ENCODE measurements at places on chromosomes 3 and 15.

DNA sequence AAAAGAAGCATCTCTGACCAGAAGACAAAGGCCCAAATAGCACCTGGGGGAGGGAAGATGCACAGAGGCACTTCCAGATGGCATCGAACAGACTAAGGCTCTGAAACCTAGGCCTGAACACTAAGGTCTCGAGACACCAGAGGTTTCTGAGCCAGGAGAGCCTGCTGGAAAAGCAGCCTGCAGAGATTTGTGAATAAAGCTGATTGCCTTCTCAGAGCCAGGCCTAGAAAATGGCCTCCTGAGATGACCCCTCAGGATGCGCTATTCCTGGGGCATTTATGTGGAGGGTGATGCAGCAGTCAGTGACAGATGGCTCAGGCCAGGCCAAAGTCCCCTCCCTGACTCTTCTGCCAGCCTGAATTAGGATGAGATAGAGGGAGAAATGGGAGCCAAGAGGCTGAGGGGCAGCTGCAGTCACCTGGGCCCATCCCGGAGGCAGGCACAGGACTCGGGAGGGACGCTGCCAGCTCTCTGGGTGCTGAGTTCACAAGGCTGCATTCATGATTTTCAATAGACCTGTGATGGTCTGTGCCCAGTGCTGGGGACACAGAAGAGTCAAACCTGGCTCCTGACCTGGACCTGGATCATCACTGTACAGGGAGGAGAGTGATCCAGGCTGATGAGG, 6.9 kb downstream of the PRSS50 start:
- no peak for DNase-seq

GRCh38 chr3:147049821-147050220, 356.5 kb downstream of the ZIC4 start:
- no peak for DNase-seq

GRCh38 chr3:39064646-39065045, 12.8 kb downstream of the WDR48 start:
- no peak for DNase-seq

GRCh38 chr3:48419597-48419996, 10.3 kb downstream of the PLXNB1 start:
- no peak for DNase-seq

- DNase-seq, result no peak
Observed at GRCh38 chr3:47299381-47300318, 16.9 kb downstream of the KLHL18 start.

GRCh38 chr15:34713635-34714034, 41.2 kb downstream of the GJD2 start:
- no peak for DNase-seq

DNA sequence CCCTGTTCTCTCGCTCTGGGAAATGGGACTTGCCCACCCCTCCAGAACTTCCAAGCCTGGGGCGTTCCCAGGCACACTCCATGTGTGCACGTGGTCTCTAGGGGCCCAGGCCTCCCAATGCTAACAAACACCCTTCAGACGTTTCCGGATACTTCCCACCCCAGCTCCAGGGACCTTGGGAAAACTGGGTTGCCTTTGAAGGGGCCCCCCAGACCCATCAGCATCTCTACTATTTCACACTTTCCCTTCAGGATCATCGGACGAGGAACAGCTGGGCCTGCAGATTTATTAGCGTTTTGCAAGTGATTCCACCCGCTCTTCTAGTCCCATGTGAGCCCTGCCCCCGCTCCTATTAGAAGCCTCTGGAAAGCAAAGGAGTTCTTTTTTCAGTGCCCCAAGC, 63.2 kb downstream of the MAGEF1 start:
- no peak for DNase-seq

DNA sequence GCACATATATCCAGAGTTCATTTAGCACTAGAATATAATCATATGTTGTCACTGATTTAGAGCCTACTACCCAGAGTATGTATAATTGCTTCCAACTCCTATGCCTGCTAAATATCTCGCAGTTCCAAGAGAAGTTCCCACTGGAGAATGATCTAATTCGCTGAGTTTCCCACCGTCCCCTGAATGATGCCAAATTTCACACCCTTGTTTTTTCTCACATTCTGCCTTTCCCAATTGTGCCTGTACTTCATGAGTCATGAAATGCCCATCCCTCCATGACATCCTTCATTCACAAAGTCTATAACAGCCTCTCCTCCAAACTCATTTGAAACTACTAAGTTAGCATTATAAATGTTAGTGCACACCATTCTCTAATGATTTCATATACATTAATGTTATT, 177.2 kb downstream of the CBLB start:
- no peak for DNase-seq

DNA sequence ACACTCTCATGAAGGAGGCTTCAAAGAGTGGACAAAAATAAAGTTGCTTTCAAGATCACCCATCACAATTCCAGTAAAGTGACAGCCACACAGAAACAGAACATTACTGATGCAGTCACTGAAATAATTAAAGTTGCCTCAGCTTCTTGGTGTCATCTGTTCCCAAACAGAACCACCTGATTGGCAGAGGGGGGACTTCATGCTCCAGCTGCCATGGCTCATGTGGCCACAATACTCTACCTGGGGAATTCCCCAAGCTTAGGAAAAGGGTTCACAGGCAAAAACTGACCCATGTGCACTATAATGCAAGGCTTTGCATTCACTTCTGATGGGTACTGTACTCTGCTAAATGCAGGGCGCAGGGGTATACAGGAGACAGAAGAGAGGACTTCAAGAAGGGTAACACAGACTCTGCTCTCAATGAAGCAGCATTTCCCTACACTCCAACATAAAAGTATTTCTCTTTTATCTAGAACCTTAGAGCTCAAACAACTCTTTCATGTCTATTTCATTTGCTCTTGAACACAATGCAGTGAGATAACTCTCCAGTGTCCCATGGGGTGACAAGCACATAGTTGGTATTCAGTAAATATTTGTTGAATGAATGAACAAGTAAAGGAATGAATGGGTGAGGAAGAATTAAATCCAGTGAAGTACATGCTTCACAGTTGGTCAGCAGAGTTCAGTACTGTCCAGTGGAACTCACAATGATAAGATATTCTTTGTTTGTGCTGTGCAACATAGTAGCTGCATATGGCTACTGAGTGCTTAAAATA, 8.6 kb upstream of the CTNNB1 start:
- DNase-seq, result no peak

- no peak for DNase-seq
Observed at GRCh38 chr3:82498186-82498585, 736.7 kb upstream of the GBE1 start.

DNA sequence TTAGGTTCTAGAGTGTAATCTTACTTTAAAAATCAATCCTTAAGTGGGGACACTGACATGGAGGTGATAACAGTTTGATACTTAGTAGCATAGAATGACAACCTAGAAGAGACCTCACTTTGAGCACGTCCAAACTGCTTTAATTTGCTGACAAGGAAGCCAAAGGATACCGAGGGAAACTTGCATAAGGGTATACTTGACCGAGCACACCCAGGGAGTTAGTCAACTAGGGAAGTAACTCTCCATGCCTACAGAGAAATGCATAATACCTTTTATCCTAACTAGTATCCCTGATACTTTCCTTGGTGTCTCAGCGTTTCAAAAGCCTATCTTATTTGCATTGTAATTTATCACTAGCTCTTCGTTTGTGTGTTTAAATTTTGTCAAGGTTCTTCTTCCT, 5.5 kb upstream of the TPRG1 start:
- no peak for DNase-seq

DNA sequence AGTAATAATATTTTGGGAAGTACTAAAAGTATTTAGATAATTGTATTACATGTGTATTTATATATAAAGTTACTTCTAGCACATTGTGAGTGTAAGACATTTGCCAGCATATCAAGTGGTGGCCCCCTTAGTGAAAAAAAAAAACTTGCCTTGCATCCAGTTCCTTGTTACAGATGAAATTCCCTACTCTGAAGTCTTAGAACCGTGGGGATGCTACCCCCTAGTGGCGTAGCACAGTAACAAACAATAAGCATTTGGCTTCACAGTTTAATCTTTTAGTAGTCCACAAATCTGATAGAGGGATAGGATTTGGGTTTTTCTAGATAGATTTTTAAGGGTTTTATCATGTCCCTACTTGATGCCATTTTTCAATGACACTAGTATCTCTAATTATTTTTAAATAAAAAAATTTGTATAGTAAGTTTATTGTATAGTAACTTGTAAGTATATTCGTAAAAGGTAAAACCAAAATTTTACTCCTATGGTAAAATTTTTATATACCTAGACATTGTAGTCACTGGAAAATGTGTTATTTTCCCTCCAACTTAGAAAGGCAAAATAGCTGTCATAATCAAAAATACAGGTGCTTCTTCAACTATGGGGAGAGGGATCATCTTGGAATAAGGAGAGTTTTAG, 14.3 kb downstream of the SMC4 start:
- DNase-seq, result no peak

GRCh38 chr3:193826159-193826795, 233.3 kb downstream of the OPA1 start:
- DNase-seq, result no peak

- no peak for DNase-seq
Observed at GRCh38 chr3:58055314-58055713, 47.1 kb downstream of the FLNB start.

DNA sequence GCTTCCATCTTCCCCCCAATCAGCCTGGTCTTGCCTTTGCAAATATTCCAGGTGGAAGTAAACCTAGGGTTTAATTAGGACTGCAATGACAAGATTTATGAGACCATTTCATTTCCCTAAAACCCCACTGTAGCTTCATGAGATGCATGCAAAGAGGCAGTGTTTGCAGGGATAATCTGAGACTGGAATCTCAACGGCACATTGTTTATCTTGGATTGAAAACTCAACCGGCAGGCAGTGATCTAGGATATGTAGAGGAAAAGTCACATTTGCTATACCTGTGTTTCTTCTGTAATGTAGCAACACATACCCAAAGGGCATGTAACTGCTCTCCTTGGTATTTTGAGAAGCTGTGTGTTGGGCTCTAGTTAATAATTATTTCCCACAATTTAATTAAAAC, 18.7 kb upstream of the CLSTN2 start:
- DNase-seq, result no peak

GRCh38 chr15:84909782-84910181, 25.3 kb downstream of the SLC28A1 start:
- DNase-seq, result no peak
